Fibroblast of villous mesenchyme (primary cell): ENCODE measurements at places on chromosomes 3 and 15. TPM values are rescaled to one million over a fixed set of nuclear protein-coding genes. Genes with fewer than 3 reads are reported as not detected.

The C3orf20 gene
- under 0.01 TPM in 1 of 2 replicates, not detected in the other for total RNA-seq

DNA sequence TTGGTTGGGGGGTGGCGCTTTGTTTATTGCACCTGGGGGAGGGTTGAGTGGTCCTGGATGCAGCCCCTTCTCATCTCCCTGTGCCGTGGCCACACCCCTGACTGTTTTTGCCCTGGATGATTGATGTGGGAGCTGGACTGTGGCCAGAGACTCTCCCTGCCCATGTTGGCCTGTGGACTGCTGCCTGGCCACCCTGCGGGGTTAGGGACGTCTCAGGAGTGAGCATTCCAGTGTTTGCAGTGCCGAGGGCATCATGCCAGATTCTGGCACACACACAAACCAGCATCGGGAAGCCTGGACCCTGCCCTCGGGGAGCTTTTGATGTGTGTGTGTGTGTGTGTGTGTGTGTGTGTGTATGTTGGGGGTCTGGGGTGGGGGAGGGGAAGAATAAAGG, 15.8 kb downstream of the APBA2 start:
- no peak for DNase-seq

GRCh38 chr15:70152070-70152480, 54.4 kb upstream of the TLE3 start:
- no peak for DNase-seq

GRCh38 chr15:29889542-29890329, 67.5 kb upstream of the TJP1 start:
- DNase-seq, result no peak

The PLA2G4F gene
- total RNA-seq, result not detected in 2 replicates

The POPDC2 gene
- 1.3 TPM in 2 replicates for total RNA-seq

DNA sequence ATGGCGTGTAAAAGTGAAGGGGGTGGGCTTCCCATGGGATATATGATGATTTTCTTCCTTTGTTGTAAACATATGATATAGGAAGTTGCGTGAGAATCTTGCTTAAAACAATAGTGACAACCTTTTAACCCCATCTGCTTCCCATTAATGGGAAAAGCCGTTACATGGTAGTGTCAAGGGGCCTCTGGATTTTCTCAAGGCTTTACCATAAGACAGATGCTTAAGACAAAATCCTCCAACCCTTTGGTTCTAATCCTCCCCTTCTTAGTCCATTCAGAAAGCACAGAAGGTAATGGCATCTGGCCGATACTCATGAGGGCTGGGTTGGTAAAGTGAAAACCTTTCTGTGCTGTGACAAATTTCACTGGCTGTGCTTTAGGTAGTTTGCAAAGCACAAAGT, 25.0 kb downstream of the DPH3 start:
- peak; percentile 92 for DNase-seq

The DVL3 gene
- total RNA-seq, result 39.3 and 46.1 TPM in 2 replicates

DNA sequence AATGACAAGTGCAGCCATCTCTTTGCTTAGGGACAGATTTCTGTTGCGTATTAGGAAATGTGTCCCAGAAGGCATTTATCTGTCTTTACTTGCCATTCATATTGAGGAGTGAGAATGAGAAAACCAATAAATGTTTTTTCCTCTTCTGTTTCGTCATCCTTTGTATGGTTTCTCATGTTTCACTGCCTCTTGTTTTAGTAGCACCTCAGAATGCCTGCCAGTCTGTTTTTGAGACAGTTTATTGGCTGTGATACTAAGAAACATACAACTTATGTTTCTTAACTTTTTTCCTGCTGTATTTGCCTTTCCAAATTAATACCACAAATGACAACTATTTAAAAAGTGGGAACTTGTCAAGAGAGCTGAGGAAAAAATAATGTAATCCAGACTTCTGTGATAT, 390.2 kb upstream of the GOLIM4 start:
- no peak for DNase-seq

DNA sequence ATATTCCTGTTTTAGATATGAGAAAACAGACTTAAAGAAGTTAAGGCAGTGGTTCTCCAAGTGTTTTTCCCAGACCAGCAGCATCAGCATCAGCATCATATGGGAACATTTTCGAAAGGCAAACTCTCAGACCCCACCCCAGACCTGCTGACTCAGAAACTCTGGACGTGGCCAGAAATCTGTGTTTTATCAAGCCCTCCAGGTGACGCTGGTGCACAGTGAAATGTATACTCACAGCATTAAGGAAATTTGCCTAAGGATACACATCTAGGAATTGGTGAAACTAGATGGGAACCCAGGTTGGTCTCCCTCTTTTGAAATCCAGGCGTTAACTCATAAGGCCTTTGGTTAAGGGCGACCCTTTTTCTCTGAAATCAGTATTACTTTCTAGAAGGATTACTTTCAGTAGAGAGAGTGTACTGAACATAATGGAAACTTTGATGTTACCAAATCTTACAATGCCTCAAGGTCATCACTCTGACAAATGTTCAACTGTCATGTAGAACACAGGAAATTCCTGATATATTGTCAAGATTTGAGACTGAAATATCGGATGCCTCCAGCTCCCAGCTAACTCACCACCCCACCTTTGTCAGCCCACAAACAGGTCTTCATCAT, 910.2 kb downstream of the ROBO1 start:
- DNase-seq, result peak; percentile 29

GRCh38 chr3:132164469-132165092, 129.8 kb upstream of the CPNE4 start:
- DNase-seq, result peak; percentile 7

The APOD gene
- 1.3 and 3.5 TPM in 2 replicates for total RNA-seq

DNA sequence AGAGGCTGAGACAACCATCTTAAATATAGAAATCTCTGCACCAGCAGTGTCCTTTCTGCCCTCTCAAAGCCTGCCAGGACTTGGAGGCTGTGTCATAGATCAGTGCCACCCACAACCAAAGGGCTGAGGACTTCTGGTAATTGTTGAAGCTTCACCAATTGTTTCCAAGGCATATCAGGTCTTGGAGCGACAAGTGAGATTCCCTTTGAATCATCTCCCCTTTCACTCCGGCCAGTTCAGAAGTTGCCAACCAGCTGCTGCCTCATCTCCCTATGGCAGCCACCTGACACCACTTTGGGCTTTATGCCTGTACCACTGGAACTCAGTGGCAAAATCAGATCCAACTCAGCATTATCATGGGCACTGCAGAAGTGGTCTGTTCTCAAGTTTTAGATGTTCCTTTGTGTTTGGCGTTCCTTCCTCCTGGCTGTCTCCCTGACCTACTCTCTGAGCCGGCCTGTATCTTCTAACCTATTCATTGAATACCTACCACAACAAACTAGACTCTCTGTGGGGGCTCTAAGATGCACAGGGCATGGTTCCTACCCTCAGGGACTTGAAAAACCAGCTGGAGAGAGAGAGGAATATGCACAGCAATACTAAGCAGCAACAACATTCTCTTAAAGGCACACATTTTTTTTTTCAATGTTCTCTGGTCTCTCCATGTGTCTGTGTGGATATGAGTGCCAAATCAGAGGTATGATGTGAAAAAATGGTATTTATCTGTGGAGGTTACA, 90.8 kb upstream of the PFN2 start:
- no peak for DNase-seq

GRCh38 chr3:197522183-197522715, 33.5 kb downstream of the BDH1 start:
- no peak for DNase-seq

GRCh38 chr15:77239882-77240608, 169.1 kb upstream of the TSPAN3 start:
- DNase-seq, result no peak

- no peak for DNase-seq
Observed at GRCh38 chr3:117790235-117790987, 1080.8 kb downstream of the TUSC7 start.

The FEZF2 gene
- not detected in 2 replicates for total RNA-seq

GRCh38 chr3:83454353-83454752, 1504.4 kb upstream of the CADM2 start:
- no peak for DNase-seq

The SOX2 gene
- not detected in 2 replicates for total RNA-seq

GRCh38 chr3:196012481-196012880, 69.4 kb downstream of the TFRC start:
- DNase-seq, result no peak

- DNase-seq, result no peak
Observed at GRCh38 chr3:151015767-151016477, 43.4 kb upstream of the CLRN1 start.

DNA sequence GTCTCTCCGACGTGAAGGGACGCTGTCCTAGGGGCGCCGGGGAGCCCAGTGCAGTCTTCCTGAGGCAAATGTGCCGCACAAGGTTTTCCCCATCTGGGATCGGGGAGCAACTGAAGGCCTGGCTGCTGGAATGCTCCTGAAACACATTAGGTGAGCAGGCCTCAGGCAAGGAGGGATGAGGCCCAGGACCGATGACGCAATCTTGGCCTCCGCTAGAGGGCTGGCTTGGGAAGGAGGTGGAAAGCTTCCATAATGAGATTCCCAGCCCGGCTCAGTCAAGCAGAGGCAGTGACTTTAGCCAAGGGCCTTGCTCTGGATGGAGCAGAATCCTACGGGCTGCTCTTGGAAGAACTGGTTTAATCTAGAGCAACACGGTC, 50.8 kb downstream of the CPN2 start:
- peak; percentile 74 for DNase-seq

DNA sequence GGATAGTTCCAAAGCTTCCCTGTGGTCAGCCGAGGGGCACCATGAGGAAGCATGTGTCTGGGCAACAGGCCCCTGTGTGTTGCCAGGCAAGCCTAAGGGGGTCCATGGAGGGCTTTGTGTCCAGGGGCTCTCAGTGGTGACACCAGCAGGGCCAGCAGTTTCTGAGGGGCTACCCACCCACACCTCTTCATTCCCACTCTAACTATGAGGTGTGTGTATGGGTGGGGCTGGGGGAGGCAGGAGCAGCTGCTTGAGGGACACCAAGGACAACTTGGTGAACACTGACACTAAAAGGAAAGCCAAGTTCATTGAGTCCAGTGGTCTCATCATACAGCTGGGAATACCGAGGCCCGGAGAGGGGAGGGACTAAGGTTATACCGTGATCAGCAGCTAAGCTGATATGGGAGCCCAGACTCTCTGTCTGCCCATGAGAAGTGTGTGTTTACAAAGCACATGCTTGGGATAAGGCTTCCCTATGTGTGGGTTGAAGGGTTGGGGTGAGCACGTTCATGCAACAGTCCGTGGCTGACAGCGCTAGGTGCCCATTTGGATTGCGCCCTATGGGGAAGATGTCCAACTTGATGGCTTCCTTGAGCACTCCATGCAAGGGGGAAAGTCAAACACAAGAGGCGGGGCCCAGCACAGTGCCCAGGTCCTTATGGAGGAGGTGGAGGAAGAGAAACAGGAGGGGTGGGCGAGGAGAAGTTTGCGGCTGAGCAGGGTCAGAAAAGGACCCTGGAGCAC, 34.8 kb upstream of the CHRNB4 start:
- DNase-seq, result no peak

DNA sequence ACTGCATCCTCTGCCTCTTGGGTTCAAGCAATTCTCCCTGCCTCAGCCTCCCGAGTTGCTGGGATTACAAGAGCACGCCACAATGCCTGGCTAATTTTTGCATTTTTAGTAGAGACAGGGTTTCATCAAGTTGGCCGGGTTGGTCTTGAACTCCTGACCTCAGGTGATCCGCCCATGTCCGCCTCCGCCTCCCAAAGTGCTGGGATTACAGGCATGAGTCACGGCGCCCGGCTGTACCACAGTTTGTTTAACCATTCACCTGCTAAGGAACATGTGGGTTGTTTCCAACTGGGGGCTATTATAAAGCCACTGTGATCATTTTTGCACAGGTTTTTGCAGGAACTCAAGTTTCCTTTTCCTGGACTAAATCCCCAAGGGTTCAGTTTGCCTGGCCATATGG, 123.2 kb upstream of the RAP2B start:
- DNase-seq, result peak; percentile 10

- no peak for DNase-seq
Observed at GRCh38 chr15:61206767-61207166, 22.3 kb downstream of the RORA start.

DNA sequence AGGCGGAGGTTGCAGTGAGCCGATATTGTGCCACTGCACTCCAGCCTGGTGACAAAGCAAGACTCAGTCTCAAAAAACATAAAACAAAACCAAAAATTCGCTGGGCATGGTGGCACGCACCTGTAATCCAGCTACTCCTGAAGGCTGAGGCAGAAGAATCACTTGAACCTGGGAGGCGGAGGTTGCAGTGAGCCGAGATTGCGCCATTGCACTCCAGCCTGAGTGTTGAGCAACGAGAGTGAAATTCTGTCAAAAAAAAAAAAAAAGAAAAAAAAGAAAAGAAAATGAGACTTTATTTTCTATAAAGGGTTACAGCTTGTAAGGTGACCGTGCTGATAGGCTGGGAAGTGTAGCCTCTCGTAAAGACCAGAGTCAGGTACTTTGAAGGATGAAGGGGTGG, 6.0 kb upstream of the HACD3 start:
- no peak for DNase-seq

DNA sequence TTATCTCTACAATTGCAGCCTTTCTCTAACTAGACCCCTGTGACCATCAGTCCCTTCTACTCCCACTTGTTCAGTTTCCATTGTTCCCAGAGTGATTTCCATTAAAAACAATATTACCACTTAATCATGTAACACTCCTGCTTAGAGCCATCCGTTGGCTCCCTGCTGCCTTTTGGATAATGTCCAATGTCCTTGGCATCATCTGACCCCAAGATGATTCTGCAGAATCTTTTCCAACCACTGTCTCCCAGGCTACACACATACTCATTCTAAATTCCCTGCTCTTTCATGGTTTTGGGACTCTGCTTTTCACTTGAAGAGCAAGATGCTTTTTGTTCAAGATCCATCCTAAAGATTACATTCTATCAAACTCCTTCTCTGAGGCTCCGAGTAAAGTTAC, 7.1 kb downstream of the KCNH8 start:
- no peak for DNase-seq

DNA sequence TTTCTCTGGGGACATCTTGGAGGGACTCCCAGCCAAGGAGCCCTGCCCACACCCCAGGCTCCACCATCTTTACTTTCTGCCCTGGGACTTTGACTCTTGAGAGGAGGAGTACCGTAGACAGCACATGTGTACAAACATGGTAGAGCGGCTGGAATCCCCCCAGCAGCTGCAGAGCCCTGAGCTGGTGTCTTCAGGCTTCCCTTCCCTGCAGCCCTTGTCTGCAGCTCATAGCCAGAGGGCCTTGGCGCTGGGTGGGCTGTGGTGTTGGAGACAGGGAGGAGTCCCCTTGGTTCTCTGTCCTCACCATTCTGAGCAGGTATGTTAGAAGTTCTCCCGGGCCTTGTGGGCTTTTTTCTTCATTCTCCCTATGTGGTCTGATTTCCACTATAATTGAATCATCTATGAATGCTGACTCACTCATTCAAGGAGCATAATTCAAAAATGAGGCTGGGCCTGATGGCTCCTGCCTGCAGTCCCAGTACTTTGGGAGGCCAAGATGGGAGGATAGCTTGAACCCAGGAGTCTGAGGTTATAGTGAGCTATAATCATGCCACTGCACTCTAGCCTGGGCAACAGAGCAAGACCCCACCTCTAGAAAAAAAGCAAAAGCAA, 97.8 kb upstream of the MEF2A start:
- DNase-seq, result no peak

GRCh38 chr15:51649659-51650521, 27.3 kb upstream of the DMXL2 start:
- DNase-seq, result peak; percentile 83

- DNase-seq, result no peak
Observed at GRCh38 chr3:126994661-126995245, 11.8 kb downstream of the PLXNA1 start.
